ENCODE measurements at places on chromosomes 1 and 21. TPM values are rescaled to one million over a fixed set of nuclear protein-coding genes. Genes with fewer than 3 reads are reported as not detected.

DNA sequence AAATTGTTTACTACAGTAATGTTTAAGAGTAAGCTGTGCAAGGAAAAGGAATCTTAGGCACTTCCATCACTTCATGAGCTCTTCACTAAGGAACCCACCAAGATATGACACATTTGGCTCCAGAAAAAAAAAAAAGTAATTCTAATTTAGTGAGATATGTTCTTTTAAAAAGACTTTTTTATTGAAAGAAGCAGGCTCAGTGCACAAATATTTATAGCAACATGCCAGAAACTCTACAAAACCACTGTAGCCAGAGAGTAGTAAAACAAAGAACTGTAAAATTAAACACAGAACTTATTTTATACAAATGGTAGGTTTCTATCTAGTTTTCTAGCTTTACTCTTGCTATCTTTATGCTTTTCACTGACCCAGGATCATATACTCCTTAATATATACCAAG is 434.6 kb upstream of the ADGRL2 start:
- DNase-seq, result no peak

DNA sequence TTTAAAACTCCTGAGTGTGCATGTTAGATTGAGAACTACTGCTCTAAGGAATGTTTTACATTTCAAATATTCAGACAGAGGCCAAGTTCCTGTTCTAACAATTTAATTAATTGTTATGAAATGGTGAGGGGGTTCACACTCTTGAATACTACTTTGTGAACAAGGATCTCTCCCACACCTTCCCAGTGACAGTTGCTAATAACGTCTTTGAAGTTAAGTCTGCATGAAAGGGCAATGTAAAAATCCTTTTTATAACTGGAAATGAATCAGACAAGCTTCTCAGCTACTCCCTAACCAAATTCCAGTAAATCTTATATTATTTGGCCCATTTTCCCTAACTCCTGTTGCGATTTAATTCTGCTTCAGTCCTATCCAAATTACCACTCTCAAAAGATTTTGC is 828.5 kb upstream of the ADAMTS5 start:
- no peak for DNase-seq

DNA sequence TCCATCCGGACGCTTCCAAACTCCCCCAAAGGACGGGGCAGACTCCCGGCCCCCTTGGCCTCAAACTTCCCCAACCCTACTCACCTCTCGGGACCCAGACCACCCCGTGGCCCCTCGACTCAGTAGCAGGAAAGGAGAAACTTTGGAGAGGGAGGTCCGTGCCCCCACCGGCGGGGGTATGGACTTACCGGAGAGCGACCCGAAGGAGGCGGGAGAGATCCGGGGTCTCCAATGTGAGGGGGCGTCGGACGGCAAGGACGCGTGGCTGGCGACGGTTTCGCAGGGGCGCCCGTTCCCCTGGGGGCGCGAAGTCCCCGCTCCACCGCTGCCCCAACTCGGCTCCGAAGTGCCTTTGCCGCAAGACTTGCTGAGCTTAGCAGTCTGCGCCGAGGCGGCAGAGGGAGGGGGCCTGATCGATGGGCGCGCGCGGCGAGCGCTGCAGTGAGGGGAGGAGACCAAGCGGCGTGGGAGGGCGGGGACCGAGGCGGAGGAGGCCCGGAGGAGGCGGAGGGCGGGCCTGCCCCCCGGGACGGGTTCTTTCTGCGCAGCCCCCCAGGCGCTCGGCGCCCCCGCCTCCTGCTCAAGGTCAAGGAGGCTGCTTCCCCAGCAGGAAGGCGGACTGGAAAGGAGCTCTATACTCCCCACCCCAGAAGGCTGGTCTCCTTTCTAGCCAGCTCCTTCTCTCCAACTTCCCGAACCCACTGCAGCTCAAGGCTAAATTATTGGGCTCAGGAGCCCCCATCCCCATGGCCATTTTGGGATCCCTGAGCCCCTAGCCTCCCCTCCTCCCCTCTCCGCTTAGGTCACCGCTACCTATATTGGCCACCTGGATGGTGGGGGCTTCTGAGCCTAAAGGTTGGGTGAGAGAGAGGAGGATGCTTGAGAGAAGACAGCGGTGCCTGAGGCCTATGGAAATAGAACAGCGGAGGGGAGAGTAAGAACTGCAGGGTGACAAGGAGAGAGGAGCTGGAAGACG is at the start of gene SYT2:
Gene SYT2, minus strand, starts transcription at position 385 of the 976 bp plus-strand sequence. CDS start 104,682 bp downstream, outside the sequence.
- DNase-seq, result no peak

- DNase-seq, result no peak
These were observed 11.1 kb downstream of the RXFP4 start for GRCh38 chr1:155952505-155952890.

DNA sequence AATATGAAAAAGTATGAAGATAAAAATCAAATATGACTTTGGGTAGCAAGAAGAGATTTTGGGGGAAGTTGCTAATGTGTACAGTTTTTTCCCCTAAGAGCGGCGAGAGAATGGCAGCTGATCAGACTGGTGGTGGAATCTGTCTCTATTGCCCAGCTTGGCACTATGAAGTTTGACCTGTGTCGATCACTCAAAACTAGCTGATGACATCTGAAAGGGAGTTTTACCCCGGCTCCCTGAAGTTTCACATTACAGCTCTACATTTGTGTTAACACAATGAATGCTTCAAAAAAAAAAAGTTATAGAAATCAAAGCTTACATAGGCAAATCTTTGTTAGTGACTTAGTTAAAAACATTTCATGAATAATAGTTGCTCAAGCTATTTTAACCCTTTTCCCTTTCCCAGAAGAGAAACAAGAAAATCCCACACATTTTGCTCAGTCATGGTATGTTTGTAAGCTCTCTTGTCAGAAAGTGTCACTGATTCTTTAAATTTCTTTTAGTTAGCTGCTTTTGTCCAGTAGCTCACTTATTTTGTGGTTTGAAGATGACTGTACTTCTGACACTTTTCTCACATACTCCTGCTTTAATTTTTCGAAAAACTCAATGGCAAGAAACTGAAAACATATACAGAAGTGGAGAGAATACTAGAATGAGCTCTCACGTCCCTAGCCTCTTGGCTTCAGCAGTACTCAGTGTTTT is 41.3 kb downstream of the DYRK1A start:
- no peak for DNase-seq

- DNase-seq, result no peak
These were observed 162.4 kb upstream of the POU3F1 start for GRCh38 chr1:38208716-38209632.

The S100A9 gene
- polyA plus RNA-seq, result 18.2 TPM

The PARK7 gene
- polyA plus RNA-seq, result 267 TPM

DNA sequence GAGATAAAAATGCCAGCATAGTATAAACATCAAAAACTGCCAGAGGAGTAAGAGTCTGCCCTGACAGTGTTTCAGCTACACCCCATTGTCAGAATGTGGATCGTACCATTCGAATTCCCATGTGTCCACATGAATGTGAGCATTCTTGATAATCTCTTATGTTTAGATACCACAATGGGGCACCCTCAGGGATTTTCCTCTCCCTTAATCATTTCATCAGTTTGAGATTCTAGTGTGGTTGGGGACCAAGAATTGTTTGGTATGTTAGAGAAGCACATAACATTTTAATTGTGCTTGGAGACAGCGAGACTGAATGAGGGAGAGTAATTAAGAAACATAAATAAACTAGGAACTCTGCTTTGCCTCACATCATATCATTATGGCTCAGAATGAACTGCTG is 120.2 kb downstream of the ZC3H11B start:
- no peak for DNase-seq

GRCh38 chr1:229406798-229407197 is 27.1 kb downstream of the ACTA1 start:
- DNase-seq, result no peak

The CNR2 gene
- polyA plus RNA-seq, result 0.07 TPM

DNA sequence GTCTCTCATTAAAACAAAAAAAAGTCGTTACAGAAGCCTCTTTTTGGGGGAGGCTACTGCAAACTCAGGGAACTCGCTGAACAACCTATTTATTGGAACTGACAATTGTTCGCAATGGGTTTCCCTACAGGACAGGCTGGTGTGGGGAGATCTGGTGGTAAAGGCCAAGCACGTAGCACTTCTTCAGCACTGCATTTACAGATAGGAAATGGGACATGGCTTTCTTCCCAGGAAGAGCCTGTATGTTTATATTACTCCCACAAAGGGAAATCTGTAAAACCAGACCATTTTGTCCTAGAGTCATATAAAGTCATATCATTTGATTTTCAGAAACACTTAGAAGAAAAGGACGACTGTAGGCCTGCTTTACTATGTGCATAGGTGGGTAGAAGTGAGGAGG is 38.8 kb upstream of the TBX15 start:
- no peak for DNase-seq

The SPRR1B gene
- polyA plus RNA-seq, result not detected

DNA sequence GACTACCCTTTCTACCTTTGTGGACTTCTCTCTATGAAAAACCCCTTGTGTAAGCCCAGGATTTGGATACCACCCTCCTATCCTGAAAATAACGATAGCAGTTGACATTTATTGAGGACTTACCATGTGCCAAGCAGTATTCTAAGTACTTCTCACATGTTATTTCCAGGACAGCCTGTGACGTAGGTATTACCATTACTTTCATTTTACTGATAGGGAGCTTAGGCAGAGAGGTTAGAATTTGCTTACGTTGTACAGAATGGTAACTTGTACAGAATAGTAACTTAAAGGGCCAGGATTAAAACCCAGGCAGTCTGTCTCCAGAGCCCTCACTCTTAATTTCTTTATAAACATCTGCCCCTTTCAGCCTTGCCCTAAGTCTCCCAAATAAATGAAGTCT is 138.3 kb downstream of the NTMT2 start:
- no peak for DNase-seq

- DNase-seq, result no peak
These were observed 27.0 kb upstream of the IL12RB2 start for GRCh38 chr1:67280696-67281095.
